Right ventricle myocardium superior (tissue), 1 donor: ENCODE measurements at places on chromosomes 5 and 9. TPM values are rescaled to one million over a fixed set of nuclear protein-coding genes. Genes with fewer than 3 reads are reported as not detected.
A peak's percentile ranks its signal among the peaks of the same experiment; 100 is the strongest.

DNA sequence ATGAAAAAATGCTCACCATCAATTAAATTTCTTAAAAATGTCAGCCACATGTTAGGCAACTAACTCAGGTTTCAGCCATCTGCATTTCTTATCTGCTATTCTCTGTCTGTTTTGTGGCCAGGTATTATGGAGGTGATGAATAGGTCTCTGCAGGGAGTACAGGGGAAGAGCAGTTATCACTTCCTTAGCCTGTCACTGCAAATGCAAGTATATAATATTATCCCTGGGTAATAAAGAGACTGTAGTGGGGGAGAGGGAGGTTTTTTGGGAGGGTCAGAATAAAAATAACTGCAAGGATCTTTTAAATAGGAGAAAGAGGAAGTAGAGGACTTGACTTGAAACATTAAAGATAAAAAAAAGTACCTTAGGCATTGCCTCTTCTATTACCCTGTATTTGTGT lies 49.6 kb upstream of the PTGER4 start:
- no peak for DNase-seq

The FNBP1 gene
- 21.5 TPM for total RNA-seq

The FGD3 gene
- total RNA-seq: 2.7 TPM

- peak; percentile 60 for DNase-seq
Observed at GRCh38 chr9:128341435-128341849, 1.1 kb downstream of the SLC27A4 start.

DNA sequence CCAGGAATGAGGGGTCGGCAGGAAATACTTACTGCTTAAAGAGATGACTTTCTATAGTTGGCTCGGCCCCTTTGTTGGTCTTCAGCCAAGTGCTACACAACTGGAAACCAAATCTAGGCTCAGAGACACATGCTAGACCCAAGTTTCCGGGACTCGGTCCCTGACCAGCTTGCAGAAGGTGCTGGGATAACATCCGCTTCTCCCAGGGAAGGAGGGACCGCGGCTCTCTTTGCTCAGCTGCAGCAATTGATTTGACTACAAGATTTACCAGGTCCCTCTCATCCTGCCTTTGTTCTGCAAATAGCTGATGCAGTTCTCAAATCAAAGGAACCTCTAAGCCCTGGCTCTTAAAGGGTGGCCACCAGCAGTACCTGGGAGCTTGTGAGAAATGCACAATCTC lies 314.7 kb downstream of the MLLT3 start:
- no peak for DNase-seq
